Urothelium cell line (cell line): ENCODE measurements at places on chromosomes 6 and 20.

DNA sequence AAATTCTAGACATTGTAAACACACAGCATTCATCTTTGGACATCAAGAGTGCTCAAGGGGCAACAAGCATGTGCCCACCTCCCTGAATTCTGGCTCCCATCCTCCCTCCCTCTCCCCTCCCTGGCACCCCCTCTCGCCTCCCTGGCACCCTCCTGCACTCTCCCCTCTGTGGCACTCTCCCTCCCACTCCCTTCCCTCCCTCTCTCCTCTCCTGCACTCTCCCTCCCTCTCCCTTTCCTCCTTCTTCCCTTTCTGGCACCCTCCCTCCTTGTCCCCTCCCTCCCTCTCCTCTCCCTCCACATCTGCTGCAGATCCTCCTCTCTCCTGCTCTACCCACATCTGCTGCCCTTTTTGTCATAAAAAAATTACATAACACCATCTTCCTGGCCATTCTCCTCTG is 113.0 kb upstream of the SLC22A23 start:
- no peak for DNase-seq

DNA sequence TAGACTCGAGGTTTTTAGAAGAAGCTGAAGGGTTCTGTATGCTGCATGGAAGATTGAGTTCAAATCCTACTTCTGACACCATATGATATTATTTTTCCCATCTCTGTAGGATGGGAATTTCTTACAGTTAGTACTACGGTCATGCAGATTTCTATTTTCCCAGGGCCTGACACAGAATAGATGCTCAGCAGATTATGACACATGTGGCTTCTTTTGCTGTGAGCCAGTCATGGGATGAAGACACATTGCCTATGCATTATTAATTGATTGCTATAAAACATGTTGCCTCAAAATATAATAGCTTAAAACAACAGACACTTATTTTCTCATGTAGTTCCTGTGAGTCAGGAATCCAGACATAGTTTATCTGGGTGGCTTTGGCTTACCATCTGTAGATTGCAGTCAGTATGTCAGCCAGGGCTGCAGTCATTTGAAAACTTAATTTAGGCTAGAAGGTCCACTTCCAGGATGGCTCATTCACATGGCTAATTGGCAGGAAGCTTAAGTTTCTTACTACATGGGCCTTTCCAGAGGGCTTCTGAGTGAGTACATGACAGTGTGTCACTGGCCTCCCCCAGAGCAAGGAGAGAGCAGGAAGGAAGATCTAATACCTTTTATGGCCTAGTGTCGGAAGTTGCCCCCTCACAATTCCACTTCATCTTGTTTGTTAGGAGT is 29.5 kb downstream of the TOP1 start:
- peak; percentile 32 for DNase-seq

DNA sequence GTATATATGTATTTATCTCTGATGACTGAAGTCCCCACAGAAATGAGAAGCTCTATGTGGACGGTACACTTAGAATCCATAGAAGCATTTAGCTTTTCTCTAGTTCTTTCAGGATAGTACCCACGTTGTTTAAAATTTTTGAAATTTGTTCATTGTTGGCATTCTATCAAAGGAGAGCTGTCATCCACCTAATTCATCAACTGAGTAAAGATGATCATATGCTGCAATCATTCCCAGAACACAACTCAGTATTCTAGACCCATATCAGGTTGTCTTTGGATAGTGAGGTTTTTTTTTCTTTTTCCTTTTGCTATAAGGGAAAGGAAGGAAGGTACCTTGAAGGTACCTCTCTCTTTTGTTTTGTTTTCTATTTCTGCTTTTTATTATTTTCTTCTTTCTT is 9.3 kb downstream of the SERAC1 start:
- no peak for DNase-seq

DNA sequence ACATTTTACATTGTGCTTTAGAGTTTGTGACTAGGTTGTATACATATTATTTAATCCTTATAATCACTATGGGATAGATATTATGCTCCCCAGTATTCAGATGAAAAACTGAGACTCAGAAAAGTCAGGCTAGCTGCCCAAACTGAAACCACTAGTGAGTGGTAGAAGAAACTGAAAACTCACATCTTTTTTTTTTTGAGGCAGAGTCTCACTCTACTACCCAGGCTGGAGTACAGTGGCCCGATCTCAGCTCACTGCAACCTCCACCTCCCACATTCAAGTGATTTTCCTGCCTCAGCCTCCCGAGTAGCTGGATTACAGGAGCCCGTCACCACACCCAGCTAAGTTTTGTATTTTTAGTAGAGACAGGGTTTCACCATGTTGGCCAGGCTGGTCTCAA is 22.2 kb downstream of the RNF24 start:
- no peak for DNase-seq

- no peak for DNase-seq
Measured at GRCh38 chr20:32337937-32338661, 20.0 kb upstream of the ASXL1 start.

DNA sequence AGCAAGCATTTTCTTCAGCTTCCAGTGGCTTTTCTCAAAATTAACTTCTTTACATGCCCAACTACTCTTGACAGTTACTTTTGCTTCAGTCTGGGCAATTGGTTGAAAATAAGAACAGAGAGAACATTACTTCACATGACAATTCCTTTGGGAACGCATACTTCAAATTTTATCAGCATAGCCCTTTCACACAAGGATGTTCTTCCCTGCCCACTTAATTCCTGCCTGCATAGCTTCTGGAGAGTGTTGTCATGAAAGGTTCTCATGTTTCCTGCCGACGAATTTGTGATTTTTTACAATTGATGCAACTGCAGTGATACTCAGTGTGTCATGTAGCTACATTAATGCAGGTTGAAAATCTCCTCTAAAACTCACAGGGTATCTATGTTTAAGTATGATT is 22.0 kb upstream of the SNRNP48 start:
- no peak for DNase-seq

DNA sequence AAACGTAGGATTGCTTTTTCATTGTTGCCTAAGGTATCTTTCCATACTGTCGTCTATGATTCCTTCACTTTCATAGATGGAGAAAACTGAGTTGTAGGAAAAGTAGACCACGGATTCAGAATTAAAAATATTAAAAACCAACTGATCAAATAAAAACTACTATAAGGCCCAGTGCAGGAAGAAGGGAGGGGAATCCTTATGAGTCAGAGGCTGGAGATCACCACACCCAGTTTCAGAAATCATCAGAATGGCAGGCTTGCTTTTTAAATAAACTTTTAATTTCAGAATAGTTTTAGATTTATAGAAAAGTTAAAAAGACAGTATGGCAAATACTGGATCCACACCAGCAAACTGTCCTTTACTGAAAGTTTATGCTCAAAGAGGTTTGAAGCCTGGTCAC is 32.0 kb upstream of the POPDC3 start:
- no peak for DNase-seq

DNA sequence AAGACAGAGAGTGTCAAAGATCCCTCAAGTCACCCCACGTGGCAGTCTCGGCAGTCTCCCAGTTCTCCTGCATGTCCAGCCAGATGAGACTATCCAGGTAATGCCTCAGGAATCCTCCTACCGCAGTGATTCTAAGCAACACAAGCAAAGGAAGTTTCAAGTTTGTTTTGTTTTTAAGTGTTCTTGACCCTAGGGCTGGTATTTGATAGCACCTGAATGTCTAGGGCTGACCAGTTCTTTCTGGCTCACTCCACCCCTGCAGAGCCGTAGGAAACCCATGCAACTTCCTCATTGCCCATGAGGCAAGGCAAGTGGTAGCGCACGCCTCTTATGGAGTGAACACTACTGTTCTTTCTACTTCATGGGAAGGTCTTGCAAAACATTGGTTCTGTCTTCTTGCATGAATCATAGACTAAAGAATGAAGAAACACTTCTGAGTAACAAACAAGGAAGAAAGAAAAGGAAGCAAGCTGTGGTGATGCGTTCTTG is 24.8 kb upstream of the FOXQ1 start:
- peak; percentile 27 for DNase-seq

GRCh38 chr6:108914235-108915022 is 66.2 kb downstream of the ARMC2 start:
- peak; percentile 30 for DNase-seq

DNA sequence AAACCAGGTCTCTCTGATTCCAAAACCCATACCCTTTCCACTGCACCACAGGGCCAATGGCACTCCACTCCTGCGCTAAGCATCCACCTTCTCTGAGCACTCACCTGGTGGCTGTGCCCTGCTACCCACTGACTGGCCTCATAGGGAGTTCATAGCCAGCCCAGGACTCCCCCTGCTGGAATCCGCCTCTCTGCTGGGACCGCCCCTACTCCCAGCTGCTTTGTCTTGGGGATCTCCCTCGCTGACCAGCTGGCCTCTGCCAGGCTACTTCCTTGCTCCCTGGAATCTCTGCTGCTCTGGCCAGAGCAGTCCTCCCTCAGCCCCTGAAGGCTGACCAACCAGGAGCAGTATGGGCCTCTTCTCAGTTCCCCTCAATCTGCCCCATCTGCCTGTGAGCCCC is 129.7 kb downstream of the FAXC start:
- DNase-seq, result no peak

GRCh38 chr20:5913166-5913565 is 37.2 kb downstream of the TRMT6 start:
- DNase-seq, result no peak

DNA sequence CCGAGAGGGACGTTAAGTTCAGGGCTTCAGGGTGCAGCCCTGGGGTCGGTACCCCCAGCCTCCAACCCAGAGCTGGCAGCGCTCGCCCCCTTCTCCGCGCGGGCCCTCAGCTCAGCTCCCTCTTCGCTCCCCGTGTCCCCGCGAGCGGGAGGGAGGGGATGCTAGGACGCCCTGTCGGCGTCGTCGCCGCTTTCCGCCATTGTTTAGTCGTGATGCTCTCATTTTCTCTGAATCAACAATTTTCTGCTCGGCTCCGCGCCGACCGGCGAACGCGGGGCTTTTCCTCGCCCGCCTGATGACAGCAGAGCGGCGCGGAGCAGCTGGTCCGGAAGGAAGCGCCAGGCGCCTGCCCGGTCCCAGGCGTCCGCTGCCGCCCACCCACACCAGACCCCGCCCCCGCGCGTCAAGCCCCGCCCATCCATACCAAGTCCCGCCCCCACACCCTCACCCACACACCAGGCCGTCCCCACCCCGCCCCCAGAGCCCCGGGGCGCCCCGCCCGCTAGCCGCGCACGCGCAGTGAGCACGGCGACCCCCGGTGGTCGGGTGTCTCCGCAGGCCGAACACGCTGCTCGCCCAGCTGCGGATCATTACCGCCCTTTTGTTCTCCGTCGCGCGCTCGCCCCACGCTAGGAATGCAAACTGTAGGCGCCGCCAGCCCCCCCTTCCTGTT is 50.1 kb upstream of the SLC32A1 start:
- peak; percentile 88 for DNase-seq

- no peak for DNase-seq
Measured at GRCh38 chr6:3575166-3575565, 118.3 kb upstream of the SLC22A23 start.

- DNase-seq, result no peak
Measured at GRCh38 chr20:63208346-63208909, 7.5 kb downstream of the YTHDF1 start.

DNA sequence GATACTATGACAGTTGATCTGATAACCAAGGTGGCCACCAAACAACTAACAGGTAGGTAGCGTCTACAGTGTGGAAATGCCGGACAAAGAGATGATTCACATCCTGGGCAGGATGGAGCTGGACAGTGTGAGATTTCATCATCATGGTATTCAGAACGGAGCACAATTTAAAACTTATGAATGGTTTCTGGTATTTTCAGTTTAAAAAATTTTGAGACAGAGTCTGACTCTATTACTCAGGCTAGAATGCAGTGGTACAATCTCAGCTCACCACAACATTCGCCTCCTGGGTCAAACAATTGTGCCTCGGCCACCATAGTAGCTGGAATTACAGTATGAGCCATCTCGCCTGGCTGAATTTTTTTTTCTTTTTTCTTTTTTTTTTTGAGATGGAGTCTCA is 43.8 kb downstream of the CEP57L1 start:
- DNase-seq, result no peak

GRCh38 chr6:159691133-159691962 is 1.7 kb downstream of the SOD2 start:
- peak; percentile 51 for DNase-seq

DNA sequence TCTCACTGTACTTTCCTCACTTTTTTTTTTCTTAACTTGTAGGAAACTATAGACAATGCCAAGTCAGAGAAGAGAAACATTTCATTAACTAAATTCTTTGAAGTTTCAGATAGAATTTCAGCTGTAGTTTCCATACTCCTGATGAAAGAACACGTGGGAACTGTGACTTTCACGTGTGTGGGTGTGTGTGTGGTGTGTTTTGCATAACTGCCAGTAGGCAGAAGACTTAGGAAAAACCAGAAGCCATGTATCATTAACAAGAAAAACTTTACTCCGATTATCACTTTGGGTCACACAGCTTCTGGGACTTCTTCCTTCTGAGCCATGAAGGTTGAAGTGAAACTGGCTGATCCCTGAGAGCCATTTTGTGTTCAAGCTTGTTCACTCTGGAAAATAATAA is 483.3 kb downstream of the TFAP2B start:
- DNase-seq, result no peak

DNA sequence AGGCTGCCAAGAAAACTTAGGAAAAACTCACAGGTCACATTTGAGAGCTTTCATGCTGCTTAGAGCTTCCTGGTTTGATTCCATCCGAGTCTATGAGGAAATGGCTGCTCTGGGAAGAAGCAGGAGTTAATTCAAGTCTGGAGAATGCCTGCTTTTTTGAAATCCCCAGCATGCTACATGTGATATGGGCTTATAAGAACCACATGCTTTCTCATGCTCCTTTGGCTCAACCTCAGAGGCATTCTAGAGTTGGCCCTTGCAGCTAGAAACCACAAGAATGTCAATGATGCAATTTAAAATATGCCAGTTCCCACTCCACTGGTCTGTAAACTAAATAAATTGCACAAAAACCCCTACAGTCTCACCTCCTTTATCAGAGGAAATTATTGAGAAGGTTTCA is 142.9 kb upstream of the OLIG3 start:
- peak; percentile 76 for DNase-seq

- DNase-seq, result peak; percentile 92
Measured at GRCh38 chr20:3846740-3847428, at the start of gene MAVS. Gene MAVS (plus strand): TSS chr20:3846834. CDS start chr20:3854625, 7,791 bp downstream.

- no peak for DNase-seq
Measured at GRCh38 chr6:169556758-169557548, 144.9 kb downstream of the WDR27 start.

GRCh38 chr6:117480651-117481050 is 1.8 kb upstream of the DCBLD1 start:
- no peak for DNase-seq

DNA sequence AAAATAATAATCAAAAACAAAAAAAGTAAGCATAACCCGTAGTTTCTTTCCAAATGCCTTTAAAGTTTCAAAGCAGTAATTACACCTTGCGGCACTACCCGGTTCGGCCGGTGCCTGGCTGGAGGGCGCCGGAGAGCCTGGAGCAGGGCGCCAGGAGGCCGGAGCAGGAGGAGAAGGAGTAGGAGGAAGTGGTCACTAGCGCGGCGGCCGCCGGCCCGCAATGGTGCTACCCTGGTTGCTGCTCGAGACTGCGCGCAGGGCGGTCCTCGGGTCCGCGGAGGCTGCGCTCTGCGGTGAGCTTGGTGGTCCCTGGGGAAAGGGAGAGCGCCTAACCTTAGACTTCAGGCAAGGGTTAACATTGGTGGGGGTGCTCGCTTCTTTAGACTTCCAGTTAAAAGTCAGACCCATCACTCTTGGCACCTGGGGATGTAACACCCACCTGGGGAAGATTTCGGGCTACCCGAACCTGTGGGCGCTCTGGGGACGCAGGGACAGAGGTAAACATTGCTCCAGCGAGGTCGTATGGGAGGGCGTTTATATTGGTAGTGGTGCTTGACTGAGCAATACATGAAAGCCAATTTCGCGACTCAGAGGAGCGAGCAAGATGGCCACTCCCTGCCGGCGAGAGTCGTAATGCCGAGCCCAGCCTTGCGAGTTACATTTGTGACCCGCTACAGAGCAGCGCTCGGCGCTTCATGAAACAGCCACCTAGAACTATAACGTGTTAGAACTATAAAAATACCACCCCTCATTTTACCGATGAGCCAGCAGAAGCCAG is 5.8 kb upstream of the USP45 start:
- peak; percentile 83 for DNase-seq
